Stimulated activated CD4-positive, alpha-beta T cell treated with anti-CD3 and anti-CD28 coated beads, Interleukin-15, amount 100 ng/mL, for 48 hours (primary cell): ENCODE measurements at places on chromosomes 2 and 18.

- DNase-seq = peak; percentile 17
Measured at GRCh38 chr2:42810971-42811811, 18.8 kb upstream of the HAAO start.

DNA sequence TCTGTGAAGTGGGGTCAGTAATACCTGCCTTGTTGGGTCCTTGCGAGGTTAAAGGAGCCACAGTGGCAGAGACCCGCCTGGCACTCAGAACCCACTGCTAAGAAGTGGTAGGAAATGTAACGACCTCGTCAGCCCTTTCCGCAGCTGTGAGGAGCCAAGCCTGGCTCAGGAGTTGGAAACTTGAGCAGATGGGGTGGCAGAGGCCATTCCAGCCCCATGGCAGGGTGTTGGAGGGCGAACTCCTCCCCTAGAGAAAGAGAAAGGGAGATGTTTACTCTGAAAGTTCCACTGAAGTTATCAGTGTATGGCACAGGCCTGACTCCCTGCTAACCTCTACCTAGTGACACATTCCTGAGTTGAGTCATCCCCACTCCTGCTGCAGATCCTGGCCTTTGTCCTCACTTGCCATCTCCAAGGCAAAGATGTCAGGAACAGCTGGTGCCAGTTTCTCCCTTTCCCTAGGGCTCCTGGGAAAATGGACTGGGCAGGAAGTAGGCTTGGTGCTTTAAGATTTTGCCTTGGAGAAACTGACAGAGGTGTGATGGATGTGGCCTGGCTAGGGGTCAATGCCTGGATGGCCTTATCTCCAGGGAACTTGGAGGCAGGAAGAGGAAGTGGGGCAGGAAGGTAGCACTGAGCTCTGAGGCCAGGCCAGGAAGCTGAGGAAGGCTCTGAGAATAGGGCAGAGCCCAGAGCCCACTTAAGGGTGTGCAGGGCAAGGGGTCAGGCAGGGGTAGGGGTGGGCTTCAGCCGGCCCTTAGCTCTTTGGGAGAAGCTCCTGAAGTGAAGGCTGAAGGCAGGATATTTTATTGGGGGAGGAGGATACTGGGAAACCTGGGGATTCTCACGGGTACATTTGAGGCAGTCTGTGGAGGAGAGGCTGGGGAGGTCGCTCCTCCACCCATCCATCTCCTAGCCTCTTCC, 888 bp downstream of the VAMP5 start:
- DNase-seq = no peak

GRCh38 chr2:134120406-134120732, 133.5 kb upstream of the MGAT5 start:
- DNase-seq = no peak

GRCh38 chr2:43044093-43044681, 182.2 kb downstream of the ZFP36L2 start:
- DNase-seq = no peak

DNA sequence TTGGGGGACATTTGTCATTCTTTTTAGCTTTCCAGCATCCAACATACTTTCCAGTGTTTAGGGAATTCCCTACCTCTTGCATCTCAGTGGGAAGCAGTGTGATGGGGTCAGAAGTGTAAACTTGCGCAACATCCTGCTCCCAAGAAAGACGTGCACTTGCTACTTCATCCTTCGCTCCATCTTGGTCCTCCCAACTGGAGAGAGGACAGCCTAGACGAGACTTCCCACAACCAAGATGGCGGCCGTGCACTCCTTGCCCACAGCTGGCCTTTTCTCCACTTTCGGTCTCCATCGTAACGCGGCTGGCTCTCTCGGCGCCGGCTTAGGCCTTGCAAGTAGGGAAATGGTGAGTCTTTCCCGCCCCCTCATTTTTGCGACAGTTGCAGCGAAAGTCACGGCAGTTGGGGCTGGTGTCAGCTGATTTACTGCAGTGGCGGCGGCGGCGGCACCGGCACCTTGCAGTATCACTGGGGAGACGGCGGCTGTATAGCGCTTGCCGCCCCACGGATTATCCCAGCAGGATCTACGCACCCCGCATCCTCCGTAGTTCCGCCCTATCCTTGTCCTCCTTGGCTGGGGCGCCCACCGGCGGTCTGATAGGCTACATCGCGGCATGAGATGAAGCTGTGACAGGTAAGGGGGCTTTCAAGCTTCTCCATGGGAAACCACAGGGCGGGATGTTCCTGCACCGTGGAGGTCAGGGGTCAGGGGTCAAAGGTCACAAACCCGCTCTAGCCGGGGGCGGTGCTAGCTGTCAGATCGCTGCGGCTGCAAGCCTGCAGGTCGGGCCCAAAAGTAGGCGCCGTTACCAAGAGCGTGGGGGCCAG, at the start of gene WDR7:
WDR7 (plus strand) TSS at position 416 of the 827 bp plus-strand sequence. CDS start 21,157 bp downstream, outside the sequence.
- DNase-seq = peak; percentile 95

DNA sequence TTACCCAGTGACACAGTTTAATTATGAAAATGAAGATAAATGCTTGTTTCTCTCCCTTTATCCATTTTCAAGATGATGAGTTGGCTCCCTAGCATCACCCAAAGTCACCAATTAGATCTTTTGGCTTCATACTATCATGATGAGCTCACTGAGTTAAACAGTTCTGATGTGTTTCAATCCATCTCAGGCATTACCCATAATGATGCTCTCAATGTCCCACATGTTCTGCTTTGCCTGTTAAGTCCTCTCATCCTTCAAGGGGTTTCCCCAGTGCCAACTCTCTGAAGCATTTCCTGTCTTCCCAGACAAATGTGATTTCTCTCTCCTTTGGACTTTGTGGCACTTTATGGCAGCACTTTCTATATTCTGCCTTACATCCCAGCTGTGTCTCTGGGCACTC, 92.6 kb downstream of the EPB41L3 start:
- no peak for DNase-seq

- no peak for DNase-seq
Measured at GRCh38 chr2:58039170-58039611, 7.4 kb upstream of the VRK2 start.

DNA sequence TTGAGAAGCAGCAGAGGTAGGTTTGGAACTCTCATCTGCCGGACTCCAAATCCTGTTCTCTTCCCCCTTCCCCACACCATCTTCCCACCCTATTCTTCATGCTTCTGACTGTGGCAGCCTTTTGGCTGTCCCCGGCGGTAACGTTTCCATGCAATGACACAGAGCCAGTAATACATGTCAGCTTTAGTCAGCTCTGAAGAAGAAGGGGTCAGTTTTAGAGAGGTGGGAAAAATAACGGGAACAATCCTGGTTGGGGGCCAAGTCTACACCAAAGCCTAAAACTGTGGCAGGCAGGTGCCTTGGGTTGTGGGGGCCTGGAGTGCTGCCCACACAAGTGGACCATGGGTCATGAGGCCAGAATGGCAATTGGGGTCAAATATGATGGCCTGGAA, 106.8 kb downstream of the LPIN1 start:
- DNase-seq = no peak

DNA sequence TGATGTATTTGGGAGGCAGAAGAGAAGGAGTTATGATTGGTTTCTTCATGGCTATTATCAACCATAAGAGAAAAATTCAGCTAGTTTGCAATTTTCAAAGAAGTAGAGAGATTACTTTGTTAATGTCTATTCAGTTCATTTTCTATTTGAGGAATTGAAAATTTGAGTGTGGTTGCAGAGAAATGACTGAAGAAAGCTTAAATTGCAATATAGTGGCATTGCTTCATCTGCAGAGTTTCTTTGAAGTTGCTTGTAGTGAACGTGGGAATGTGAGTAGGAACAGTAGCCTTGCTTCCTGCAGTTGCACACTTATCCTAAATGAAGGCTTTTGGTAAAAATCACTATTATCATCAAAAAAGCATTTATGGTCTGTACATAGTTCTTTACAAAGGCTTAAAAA, 14.7 kb upstream of the CYRIA start:
- no peak for DNase-seq

DNA sequence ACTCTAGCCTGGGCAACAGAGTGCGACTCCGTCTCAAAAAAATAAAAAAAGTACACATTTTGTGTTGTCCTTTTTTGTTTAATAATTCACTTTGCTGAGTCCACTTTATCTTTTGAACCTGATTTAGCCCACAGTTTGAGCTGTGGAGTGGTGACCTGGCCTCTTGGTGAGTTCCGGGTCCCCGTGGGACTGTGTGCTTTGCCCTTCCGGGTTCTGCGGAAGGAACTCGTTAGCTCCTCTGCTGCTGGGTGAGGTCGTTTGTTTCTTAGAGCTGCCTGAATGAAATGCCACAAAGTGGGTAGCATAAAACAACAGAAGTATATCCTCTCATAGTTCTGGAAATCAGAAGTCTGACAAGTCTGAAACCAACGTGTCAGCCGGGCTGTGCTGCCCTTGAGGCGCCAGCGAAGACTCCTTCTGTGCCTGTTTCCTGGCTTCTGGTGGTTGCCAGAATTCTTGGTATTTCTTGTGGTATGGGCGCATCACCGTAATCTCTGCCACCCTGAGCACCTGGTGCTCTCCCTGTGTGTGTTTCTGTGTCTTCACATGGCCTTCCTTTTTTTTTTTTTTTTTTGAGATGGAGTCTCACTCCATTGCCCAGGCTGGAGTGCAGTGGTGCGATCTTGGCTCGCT, 3.5 kb downstream of the EFHD1 start:
- no peak for DNase-seq

- DNase-seq = no peak
Measured at GRCh38 chr18:78405763-78406162, 573.9 kb upstream of the SALL3 start.

DNA sequence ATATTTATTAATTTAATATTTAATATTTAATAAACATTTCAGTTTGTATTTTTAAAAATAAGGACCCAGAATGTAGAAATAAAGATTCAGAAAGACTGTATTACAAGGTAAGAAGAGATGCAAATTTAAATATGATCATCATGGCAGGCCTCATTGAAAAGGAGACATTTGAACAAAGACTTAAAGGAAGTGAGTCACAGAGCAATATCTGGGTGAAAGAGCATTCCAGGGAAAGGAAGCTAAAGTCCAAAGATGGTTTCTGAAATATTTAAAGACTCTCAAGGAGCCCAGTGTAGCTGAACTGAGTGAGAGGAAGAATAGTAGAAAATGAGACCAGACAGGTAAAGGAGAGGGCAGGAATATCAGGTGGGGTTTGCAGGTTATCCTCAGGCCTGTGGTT, 5.9 kb downstream of the SCYGR4 start:
- no peak for DNase-seq

DNA sequence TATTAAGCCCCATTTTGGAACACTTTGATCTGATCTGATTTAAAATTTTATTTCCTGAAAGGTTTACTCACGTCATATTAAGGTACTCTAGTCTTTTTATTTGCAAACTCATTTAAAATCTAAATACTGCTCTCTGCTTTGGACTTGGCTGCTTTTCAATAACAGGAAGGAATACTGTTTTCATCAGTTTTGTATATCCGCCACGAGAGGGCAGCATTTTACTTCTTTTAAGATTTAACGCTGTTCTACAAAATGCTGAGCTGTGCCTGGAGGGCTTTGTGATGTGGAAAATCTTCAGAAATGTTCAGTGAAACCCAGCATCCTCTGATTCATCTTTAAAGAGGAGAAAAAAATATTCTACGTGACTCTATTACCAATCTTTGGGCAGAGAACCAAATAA, 37.5 kb upstream of the SLC38A11 start:
- DNase-seq = peak; percentile 14

DNA sequence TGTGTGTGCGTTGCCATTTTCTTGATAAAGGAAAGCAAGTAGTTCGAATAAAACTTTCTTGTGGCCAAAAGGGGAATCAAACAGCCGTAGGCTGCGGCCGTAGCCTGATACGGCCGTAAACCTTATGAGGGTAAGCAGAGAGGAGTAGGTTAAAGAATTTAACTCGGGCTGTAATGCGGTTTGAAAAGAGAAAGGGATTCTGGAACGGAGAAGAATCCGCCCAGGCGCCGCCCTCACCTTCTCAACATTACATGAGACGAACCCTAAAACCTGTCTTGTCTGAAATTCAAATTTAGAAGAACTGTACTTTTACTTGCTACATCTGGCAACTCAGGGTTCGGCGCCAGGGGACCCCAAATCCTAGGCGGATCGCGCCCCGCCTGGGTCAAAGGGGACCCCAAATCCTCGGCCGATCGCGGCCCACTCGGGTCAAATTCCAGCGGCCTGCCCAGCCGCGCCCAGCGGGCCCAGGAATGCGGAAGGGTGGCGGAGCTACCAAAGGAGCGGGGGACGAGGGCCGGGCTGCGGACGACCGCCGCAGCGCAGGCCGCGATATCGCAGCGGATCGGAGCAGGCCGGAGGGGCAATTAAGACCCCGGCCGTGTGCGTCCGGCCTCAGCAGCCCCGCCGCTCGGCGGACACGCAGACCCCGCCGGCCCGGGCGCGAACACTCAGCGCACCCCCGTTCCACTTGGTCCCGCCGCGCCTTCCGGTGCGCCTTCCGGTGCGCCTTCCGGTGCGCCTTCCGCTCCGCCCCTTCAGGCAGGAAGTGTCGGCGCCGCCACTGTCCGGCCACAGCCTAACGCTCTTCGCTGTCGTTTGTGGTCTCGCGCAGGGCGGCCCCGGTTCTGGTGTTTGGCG, at the start of gene MYL12B:
MYL12B (plus strand) TSS at position 761 of the 861 bp plus-strand sequence. CDS start 10,766 bp downstream, outside the sequence.
- DNase-seq = peak; percentile 62

GRCh38 chr2:27085673-27086089, 891 bp upstream of the KHK start:
- no peak for DNase-seq

GRCh38 chr2:104041351-104041750, 812.6 kb upstream of the POU3F3 start:
- no peak for DNase-seq

GRCh38 chr2:23542230-23542789, 157.3 kb downstream of the KLHL29 start:
- no peak for DNase-seq

GRCh38 chr2:136324966-136325365, 207.0 kb upstream of the CXCR4 start:
- no peak for DNase-seq

DNA sequence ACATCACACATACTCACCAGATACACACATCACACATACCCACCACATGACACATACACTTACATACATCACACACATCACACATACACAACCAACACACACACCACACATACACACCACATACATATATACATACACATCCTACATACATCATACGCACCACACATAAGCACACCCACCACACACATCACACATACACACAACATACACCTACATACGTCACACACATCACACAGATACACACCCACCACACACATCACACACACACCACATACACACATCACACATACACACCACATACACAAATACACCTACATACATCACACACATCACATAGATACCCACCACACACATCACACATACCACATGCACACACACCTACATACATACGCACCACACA, 158.4 kb downstream of the NDUFA10 start:
- no peak for DNase-seq

- no peak for DNase-seq
Measured at GRCh38 chr2:46045888-46046287, 251.3 kb upstream of the EPAS1 start.

GRCh38 chr18:360676-361075, 92.8 kb upstream of the THOC1 start:
- no peak for DNase-seq
